Dermis lymphatic vessel endothelial cell (primary cell): ENCODE measurements at places on chromosomes 12 and 14. TPM values are rescaled to one million over a fixed set of nuclear protein-coding genes. Genes with fewer than 3 reads are reported as not detected.

The LRTM2 gene
- total RNA-seq = not detected in 2 replicates

The CABP1 gene
- total RNA-seq = not detected in 2 replicates

The P2RX7 gene
- total RNA-seq = 2.2 and 2.4 TPM in 2 replicates

The ARID2 gene
- total RNA-seq = 13.0 and 20.2 TPM in 2 replicates

The MFAP5 gene
- 0.33 TPM in 1 of 2 replicates, not detected in the other for total RNA-seq

The TEX22 gene
- under 0.01 and 0.09 TPM in 2 replicates for total RNA-seq

The DIO2 gene
- total RNA-seq = under 0.01 and 0.09 TPM in 2 replicates

The MMP19 gene
- total RNA-seq = 0.09 and 0.43 TPM in 2 replicates
